CD4-positive, alpha-beta T cell treated with Interferon alpha-2 for 1 hour (primary cell): ENCODE measurements at places on chromosomes 7 and 10.

DNA sequence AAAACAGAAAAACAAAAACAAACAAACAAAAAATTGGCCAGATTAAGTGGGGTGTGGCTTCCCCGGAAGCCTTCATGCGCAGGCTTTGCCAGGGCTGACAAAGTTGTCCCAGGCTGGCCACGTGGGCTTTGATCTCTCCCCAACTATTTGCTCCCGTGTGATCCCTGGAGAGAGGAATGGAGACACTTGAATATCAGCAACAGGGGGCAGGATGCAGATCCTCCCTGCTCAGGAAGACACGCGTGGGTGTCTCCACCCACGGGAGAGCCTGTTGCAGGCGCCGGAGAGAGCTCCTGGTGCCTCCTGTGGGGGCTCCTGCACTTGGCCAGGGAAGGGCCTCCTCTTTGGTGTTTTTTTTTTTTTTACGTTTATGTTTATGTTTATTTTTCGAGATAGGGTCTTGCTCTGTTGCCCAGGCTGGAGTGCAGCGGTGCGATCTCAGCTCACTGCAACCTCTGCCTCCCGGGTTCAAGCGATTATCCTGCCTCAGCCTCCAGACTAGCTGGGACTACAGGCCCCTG lies 19.0 kb downstream of the TRIM56 start:
- no peak for DNase-seq

DNA sequence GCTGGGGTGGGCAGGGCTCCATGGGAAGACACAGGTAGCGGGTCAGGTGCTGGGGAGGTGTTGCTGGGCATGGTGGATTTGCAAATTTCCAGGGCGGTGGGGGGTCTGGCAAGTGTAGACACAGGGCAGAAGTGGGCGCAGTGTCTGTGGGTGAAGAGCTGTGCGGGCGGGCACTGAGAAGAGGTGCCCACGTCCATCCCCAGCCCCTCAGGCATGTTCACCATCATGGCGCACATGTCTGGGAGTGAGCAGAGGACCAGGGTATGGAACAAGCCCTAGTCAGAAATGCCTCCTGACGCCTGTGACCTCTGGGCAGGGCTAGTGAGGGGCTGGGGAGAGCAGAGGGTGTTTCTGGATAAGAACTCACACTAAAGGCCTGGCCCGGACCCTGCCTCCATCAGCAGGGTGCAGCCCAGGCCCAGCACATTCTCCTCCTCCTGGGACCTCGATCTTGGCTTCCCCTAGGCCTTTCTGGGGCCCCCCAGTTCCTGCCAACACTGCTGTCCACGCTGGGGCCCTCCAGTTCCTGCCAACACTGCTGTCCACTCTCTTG lies 612.9 kb downstream of the PTPRN2 start:
- no peak for DNase-seq

GRCh38 chr10:18204039-18204835 lies 64.0 kb downstream of the CACNB2 start:
- DNase-seq, result peak; percentile 43

DNA sequence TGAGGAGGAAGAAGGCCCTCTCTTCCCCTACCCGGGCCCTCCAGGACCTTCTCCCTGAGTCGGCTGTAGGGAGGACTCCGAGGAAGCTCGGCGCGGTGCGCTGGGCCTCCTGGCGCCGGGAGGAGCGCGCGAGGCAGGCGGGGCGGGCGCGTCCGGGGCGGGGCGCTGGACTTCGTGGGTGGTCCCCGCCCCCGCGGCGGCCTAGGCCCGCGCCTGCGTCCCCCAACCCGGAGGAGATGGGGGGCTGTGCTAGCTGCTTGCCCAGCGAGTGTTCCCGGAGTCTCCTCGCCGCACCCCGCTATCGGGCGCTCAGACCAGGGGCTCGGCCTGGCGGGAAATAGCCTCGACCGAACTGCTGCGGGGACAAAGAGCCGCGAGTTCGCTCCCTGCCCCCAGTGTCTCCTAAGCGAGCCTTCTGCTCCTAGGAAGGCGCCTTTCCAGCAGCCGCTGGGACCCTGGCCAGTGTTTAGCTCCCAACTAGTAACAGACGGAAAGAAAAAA lies 19.2 kb upstream of the SMO start:
- DNase-seq, result peak; percentile 22

DNA sequence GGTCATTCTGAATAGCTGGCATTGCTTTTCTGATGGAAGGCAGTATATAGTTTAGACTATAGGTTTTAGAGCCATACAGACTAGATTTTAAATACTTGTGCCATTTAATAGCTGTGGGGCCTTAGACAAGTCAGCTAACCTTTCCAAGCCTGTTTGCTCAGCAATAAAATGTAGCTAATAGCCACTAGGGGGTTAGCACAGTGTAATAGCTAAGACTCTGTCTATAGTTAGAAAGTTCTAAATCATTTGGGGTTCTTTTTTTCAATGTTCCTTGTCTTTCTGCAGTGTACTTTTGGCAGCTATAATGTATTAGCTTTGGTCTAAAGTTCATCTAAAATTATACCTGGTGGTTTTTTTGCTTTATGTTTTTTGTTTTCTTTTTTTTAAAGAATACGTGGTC lies 7.5 kb upstream of the KIFBP start:
- no peak for DNase-seq

GRCh38 chr7:120825576-120825975 lies 32.4 kb downstream of the TSPAN12 start:
- no peak for DNase-seq
